ENCODE measurements at places on chromosomes 4 and X. TPM values are rescaled to one million over a fixed set of nuclear protein-coding genes. Genes with fewer than 3 reads are reported as not detected.

Gene MAN2B2
- 6.9 TPM for total RNA-seq

Gene PTPN13
- total RNA-seq: 136 TPM

Gene CC2D2A
- 19.8 TPM for total RNA-seq

GRCh38 chr4:175891851-175892250, 79.8 kb upstream of the GPM6A start:
- no peak for DNase-seq

DNA sequence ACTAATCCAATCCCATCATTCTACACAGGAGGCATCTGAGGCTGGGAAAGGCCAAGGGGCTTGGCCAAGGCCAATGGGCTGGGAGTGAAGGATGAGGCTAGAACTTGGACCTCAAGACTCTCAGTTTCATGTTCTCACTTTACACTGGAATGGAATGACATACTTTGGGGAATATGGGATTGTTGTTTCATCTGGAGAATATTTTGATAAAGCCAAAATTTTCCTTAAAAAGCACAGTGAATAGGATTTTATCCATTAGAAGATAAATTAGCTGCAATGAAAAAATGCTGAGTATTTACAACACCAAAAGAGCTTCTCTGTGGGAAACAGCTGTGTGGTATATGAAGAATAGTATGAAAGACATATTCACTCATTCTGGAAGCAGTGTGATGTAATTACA, 29.3 kb downstream of the SMIM20 start:
- no peak for DNase-seq

GRCh38 chrX:100264200-100264599, 145.9 kb downstream of the PCDH19 start:
- no peak for DNase-seq

DNA sequence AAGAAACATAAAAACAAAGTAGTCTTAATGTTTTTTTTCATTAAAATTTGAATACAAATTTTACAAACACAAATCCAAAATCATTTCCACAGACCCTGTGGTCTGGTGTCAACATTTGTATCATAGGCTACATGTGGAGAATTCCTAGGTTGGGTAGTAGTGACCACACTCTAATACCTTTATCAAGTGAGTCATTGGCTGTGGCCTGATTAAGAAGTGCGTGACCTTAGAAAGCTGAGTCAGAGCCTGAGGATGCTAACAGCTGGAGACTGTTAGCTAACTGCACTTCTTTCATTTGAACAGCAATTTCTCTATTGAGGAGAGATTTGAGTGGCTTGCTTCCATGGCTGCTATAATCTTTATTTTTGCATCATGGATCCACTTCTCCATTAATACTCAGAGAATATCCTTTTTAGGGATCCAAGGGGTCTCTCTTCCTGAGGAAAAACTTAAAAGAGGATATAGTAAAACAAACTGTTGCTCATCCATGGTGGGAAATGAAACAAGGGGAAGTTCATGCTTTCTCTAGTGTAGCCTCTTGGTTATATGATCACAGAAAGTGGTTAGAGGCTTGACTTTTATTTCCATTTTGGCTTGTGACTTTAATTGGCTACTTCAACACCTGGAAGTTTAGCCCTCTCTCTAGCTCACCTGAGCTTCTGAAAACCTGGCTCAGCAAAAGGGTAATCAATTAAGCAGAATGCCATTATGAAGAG, 335.8 kb downstream of the PABPC4L start:
- DNase-seq: no peak

GRCh38 chr4:24568425-24568824, 15.9 kb downstream of the DHX15 start:
- no peak for DNase-seq

DNA sequence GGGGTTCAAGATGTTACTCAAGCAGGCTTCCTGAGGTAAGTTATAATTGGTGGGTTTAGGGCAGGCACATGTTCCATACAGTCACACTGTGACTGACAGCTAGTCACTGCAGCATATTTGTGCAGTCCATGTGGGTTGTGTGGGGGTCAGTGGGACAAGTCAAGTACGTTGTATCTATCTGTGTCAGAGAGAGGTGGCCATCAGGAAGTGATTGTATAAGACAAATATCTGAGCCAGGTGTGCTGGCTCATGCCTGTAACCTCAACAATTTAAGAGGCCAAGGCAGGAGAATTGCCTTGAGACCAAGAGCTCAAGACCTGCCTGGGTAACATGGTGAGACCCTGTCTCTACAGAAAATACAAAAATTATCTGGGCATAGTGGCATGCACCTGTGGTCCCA, 509.3 kb downstream of the CENPC start:
- no peak for DNase-seq

GRCh38 chr4:188976644-188977115, 837.4 kb downstream of the TRIML1 start:
- no peak for DNase-seq

DNA sequence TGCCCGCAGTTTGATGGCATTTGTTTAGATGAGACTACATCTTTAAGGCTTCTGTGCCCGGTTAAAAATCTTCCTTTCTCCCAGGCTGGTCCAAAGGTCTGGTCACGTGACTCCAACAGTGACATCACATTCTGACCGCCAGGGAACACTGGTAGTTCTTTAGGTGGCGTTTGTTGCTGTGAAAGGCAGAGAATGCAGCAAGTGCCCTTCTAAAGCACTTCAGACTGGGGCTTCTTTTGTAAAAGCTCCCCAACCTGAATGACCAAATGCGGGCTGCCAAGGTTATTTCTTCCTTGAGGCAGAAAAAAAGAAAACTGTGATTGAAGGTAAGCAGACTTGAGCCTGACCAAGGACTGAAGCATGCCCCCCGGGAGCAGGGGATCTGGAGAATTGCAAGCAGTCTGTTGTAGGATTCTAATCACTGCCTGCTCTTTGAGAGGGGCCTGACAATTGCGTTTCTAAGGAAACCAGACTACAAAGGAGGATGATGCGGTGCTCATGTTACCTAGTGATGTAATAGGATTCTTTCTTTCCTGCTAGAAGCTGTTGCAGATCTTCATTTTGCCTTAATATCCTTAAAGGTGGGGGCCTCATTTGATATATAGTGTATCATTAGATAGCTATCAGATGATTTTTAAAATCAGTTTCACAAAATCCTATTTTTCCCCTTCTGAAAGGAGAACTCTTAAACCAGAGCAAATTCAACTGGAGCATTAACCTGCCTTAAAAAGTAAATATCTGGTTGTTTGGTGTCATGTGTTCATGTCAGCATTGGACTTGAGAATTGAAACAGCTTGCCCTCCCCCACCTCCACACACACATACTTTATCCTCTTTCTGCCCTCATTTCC, 133.1 kb downstream of the AKAP4 start:
- DNase-seq: peak; percentile 1
